Glutamatergic neuron (in vitro differentiated cells): ENCODE measurements at places on chromosomes 11 and 22. TPM values are rescaled to one million over a fixed set of nuclear protein-coding genes. Genes with fewer than 3 reads are reported as not detected.

GRCh38 chr11:130161441-130162145, 2.0 kb downstream of the ST14 start:
- DNase-seq: no peak
- H3K4me1 ChIP-seq: peaks cover 14% of the 10 kb centered on the region
- H3K36me3 ChIP-seq: peaks cover 11% of the 10 kb centered on the region
- H3K27me3 ChIP-seq: peaks cover 15% of the 10 kb centered on the region

Gene PLAAT4
- total RNA-seq: not detected

GRCh38 chr22:27626675-27627443, 174.7 kb downstream of the MN1 start:
- H3K27me3 ChIP-seq: peaks cover 5% of the 10 kb centered on the region
- no peak overlapping the region for H3K4me3 ChIP-seq
- peaks cover 2% of the 10 kb centered on the region for H3K4me1 ChIP-seq
- H3K36me3 ChIP-seq: peaks cover 4% of the 10 kb centered on the region

- H3K27ac ChIP-seq: no peak overlapping the region
- peaks cover 10% of the 10 kb centered on the region for H3K27me3 ChIP-seq
- peak; percentile 65 for DNase-seq
- no peaks in the 10 kb centered on the region for H3K36me3 ChIP-seq
- H3K4me3 ChIP-seq: peak overlapping the region; percentile 46
Observed at GRCh38 chr11:65591939-65592857, 3.4 kb downstream of the KCNK7 start.

DNA sequence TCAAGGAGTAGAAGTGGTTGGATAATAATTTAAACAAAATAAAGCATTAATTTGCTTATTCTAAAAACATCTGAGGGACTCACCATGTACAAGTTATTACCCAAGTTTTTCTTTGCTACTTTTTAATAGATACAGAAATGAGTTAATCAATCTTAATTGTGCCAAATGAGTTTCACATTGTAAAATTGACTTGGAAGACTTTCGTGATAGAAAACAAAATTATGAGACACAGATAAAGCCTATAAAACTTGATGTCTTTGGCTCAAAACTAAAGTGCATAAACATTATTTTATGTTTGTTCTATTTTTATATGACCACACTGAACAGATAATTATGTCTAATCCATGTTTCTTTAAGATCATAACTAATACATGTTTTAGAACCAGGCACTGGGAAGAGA, 10.1 kb upstream of the CWF19L2 start:
- no peaks in the 10 kb centered on the region for H3K27me3 ChIP-seq
- no peaks in the 10 kb centered on the region for H3K4me1 ChIP-seq
- no peak overlapping the region for H3K27ac ChIP-seq
- H3K4me3 ChIP-seq: no peak overlapping the region

- no peak overlapping the region for H3K4me3 ChIP-seq
- peak; percentile 85 for DNase-seq
- H3K4me1 ChIP-seq: peaks cover 4% of the 10 kb centered on the region
- H3K27ac ChIP-seq: peak overlapping the region; percentile 73
Observed at GRCh38 chr22:44684506-44685383, 17.3 kb upstream of the PRR5 start.

GRCh38 chr11:85742873-85743275, 56.9 kb upstream of the CCDC89 start:
- no peak overlapping the region for H3K4me3 ChIP-seq
- H3K4me1 ChIP-seq: no peaks in the 10 kb centered on the region
- H3K27ac ChIP-seq: no peak overlapping the region
- H3K36me3 ChIP-seq: no peaks in the 10 kb centered on the region
- H3K27me3 ChIP-seq: no peaks in the 10 kb centered on the region
- no peak for DNase-seq

Gene CLDN5
- total RNA-seq: 7.4 TPM

GRCh38 chr11:78083021-78083420, 3.4 kb upstream of the NDUFC2 start:
- no peak for DNase-seq
- no peak overlapping the region for H3K4me3 ChIP-seq
- H3K27ac ChIP-seq: no peak overlapping the region
- H3K27me3 ChIP-seq: peaks cover 2% of the 10 kb centered on the region
- H3K4me1 ChIP-seq: peaks cover 13% of the 10 kb centered on the region
- no peaks in the 10 kb centered on the region for H3K36me3 ChIP-seq
